ENCODE measurements at places on chromosomes 13 and 19.

- DNase-seq = no peak
Measured at GRCh38 chr19:21912654-21913053, 76.7 kb upstream of the ZNF43 start.

DNA sequence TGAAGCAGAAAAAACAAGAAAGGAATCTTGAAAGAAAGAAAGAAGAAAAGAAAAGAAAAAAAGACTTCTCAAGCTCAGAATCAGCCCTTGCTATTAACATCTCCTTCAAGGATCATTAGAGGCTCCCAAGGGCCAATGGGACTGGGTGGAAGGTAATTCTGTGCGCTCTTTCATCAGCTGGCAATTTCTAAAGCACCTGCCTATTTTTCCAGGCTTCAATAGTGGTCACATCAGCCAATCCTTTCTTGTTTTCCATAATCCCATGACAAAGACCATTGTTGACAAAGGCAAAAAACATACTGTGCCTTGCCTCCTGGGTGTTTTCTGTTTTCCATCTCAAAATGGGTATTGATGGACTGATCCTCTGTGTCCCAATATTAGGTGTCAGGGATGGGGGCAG lies 88.2 kb upstream of the TSC22D1 start:
- no peak for DNase-seq

DNA sequence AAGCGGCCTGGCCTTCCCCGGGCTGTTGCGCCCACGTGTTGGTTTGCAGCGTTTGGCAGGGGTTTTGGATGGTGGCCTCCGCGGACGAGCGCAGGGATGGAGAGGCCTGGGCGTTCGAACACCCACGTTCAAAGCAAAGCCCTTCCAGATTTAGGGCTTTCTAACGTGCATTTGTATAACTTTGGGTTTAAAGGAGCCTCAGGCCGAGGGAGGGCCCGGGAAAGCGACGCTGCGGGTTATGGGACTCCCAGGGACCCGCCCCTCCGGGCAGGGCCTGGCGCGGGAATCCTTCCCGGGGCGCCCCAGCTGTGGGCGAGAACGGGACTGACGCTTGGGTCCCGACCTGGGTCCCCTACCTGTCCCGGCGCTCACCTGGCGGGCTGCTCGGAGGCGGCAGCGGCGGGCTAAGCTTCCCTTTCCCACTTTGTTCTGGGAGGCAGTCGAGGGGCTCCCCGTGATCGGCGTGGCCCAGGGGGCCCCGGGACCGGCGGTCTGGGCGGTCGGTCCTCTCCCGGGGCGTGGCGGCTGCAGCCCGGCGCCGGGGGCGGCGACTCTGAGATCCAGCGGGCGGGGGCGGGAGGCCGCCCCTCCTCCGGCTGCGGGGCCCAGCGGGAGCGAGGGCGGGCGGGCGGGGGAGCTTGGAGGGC lies at the start of gene FBXO17:
Gene FBXO17 (minus strand): TSS at position 529 of the 647 bp plus-strand sequence. CDS start 25,423 bp downstream, outside the sequence.
- no peak for DNase-seq

- DNase-seq = no peak
Measured at GRCh38 chr19:41097302-41097701, 9.1 kb downstream of the CYP2A13 start.

DNA sequence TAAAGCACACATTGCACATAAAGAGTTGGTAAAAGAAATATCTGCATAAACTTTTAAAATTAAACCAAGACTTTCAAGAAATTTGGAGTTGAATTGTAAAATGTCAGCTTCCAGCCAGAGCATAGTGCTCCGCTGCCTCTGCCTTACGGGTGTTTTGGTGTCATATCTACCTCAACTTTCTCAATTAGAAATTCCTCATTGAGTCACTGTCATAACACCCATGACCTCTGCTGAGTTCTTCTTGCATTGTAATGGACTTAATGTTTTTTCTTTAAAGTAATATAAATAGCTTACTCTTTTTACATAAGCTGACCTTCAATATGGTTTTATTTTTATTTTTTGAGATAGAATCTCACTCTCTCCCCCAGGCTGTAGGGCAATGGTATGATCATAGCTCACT lies 551.0 kb upstream of the NBEA start:
- DNase-seq = peak; percentile 11

DNA sequence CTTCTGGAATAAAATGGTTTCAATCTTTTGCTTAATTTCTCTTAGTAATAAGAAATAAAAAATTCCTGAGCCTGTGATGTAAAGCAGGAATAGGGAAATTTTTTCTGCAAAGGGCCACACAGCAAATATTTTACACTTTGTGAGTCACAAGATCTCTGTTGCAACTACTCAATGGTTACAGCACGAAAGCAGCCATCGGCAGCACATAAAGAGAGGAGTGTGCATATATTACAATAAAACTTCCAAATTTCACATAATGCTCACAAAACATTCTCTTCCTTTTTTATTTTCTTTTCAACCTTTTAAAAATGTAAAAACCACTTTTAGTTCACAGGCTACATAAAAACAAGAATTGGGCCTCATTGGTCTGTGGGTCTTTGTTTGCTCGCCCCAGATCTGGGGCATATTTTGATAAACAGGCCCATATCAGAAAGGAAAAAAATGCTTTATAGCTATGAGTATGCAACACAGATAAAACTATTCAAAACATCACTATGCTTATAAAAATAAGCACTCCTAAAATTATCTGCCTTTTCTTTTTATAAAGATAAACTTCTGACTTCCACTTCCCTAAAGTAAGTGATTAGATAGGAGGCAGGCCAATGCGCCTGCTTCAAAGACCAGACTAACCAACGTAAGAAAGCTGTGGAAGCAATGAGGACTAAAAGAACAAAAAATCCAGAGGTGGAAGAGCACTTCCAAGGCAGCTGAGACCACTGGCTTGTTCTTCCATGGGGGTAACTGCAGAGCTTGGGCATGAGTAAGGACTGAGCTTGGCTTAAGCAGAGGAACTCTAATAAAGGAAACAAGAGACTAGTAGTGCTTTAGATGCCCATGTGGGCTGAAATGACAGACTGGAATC lies 26.5 kb downstream of the MYCBP2 start:
- peak; percentile 43 for DNase-seq

GRCh38 chr19:39405958-39406655 lies 540 bp upstream of the ZFP36 start:
- DNase-seq = no peak

DNA sequence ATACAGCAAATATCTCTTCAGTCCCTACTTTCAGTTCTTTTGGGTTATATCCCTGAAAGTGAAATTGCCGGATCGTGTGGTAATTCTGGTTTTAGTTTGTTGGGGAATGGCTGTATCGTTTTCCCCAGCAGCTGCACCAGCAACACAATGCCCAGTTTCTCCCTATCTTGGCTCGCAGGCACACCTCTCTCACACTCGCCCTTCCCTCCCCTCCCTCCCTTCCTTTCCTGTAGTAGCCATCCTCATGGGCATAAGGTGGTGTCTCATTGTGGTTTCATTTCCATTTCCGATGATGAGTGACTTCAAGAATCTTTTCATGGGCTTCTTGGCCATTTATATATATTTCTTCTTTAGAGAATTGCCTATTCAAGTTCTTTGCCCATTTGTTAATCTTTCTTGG lies 8.6 kb upstream of the GPR18 start:
- DNase-seq = no peak

DNA sequence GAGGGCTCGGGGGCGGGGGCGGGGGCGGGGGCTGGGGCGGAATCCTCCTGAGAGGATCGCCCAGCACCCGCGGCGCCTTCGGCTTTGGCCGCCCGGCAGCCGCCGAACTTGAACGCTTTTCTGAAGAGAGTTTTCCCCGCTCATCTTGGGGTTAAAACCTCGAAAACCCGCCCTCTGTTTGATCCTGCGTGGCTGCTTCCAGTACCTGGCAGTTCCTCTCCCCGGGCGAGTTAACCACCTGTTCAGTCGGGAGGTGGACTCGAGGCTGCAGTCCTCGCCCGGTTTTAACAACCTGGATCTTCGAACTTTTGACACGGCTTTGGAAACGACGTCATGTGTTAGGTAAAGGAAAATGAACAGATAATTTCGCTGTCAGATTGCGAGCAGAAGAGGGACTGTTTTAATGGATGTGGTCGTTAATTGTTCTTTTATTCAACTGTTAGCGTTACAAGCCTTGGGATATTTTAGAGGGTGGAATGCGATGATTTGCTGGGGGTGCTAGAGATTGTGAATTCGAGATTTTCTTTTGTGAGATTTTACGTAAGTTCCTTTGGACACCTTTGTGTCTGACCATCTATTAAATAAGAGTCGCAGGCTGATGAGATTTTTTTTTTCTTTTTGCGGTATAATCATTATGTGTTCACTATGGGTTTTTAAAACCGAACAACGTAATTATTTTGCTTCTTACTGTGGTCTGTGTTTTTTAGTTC lies 1.0 kb downstream of the FNDC3A start:
- DNase-seq = no peak

- DNase-seq = no peak
Measured at GRCh38 chr19:1618157-1619093, 13.2 kb upstream of the UQCR11 start.

GRCh38 chr13:107275945-107276614 lies 708.1 kb upstream of the ARGLU1 start:
- no peak for DNase-seq

- no peak for DNase-seq
Measured at GRCh38 chr13:33111414-33112110, 95.3 kb downstream of the KL start.

DNA sequence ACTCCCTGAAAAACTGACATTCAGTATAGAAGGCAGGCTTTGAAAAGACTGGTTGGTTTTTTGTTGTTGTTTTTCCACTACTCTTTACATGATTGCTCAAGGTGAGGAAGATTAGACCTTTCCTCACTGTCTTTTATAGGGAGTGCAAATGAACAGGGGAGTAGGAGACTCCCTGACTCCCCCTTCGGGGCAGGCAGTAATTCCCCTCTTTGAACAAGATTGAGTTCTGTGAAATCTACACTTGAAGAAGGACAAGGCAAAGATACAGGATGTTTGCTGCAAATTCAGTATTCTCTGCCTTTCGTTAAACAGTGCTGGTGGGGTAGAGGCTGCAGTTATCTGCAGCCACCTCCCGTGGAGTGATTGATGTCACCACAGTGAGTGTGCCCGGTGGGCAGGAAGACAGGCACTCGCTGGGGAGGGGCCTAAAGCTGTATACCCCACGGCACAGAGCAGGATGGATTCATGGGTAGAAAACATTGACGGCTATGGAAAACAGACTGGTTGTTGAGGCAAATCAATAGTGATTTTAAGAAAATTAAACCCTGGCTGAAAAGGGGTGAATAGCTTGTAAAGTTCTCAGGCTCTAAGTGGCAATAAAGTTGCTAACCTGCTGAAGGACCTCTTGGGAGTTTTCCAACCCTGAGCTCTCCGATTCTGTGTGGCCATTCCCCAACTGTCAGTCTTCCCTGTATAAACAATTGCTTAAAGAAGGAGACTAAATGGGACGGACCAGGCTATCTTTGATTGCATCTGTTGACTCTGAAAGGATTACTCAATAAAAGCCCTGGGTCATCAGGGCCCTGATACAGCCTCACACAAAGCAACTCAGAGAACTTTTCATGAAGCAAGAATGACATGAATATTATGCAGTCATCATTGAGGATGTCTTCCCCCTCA lies 308.3 kb downstream of the TBC1D4 start:
- DNase-seq = no peak

GRCh38 chr19:17171874-17172273 lies 43.3 kb upstream of the USE1 start:
- DNase-seq = no peak

GRCh38 chr19:16825312-16826052 lies 3.7 kb upstream of the SIN3B start:
- DNase-seq = no peak

GRCh38 chr19:1624458-1624857 lies 19.2 kb upstream of the UQCR11 start:
- DNase-seq = no peak

DNA sequence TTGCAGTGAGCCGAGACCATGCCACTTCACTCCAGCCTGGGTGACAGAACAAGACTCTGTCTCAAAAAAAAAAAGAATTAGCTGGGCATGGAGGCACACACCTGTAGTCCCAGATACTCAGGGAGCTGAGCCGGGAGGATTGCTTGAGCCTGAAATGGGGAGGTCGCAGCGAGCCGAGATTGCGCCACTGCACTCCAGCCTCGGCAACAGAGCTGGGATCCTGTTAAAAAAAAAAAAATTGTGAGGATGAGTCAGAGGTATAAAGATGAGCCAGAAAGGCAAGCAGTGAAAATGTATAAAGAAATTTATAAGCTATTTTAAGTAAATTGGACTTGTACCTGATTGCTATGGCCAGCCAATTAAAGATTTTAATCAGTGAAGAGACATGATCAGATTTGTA lies 21.1 kb downstream of the KBTBD6 start:
- DNase-seq = peak; percentile 17

GRCh38 chr13:83350569-83350968 lies 531.7 kb downstream of the SLITRK1 start:
- DNase-seq = no peak

DNA sequence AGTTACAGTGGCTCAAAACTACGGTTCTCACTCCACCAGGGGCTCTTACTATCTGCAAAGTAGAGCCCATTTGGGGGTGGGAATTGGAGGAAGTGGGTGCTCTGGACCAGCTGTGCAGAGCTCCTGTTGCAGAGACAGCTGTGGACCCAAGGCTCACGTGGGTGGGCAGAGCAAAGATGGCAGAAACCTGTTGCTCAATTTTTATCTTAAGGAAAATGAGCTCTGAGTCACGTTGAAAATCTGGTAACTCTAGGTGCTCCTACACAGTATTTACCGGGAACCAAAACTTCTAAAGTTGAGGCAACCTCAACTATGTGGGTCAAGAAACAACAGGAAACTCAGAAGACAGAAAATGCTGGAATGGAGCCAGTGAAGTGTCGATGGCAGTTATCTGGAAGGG lies 30.2 kb upstream of the SLC15A1 start:
- DNase-seq = no peak

DNA sequence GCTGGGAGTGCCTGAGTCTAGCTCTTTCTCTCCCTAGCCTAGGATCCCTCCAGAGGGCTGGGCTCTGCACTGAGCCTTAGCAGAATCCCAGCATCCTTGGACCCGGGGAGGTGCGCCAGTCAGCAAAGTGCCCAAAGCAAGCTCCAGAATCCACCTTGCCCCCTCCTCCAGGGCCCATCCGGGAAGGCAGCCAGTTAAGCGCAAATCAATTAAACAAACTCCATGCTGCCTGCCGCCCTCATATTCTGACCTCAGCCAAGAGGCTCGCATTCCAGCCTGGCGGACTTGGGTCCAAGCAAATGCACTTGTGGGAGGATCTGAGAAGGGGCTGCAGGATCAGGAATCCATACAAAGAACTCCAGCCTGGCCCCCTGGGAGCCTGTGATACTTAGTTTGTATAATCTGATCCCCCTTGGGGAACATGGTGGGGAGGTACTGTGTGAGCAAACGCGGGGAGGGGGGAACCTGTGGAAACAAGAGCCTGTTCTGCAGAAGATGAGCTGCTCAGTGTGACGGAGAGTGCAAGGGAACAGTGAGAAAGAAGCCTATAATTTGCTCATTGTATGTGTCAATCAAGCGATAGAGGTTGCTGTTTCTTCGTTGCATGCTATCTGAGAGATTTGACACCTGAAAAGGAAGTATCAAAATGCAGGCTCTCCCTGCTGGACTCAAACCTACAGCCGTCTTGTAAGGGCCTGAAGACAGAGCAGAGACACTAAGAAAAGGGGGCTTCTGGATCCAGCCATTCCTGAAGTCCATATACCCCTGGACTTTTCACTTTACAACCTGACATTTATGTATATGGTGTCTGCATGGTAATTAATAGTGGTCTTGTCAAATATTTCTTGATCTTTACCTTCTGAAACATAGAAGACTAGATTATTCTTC lies 29.4 kb downstream of the ZNRF4 start:
- no peak for DNase-seq
